ENCODE measurements at places on chromosomes 13 and 19.

GRCh38 chr19:45402298-45403061 lies 2.4 kb downstream of the PPP1R13L start:
- peak; percentile 52 for DNase-seq

DNA sequence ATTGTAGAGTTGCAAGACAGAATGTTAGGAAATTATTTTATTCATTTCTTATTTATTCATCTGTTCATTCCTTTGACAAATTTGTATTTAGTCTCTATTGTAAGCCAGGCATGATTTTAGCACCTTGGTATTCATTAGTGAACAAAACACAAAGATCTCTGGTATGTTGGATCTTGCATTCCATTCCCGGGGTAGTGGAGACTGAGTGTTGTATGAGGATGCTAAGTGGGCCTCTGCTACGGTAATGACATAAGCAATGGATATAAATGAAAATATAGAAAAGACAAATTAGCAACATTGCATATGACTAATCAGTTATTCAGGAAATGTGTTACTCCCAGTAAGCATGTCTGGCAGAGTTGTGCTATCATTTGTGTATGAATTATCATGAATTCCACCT lies 449.3 kb downstream of the PCDH17 start:
- DNase-seq: peak; percentile 5

- DNase-seq: no peak
Observed at GRCh38 chr13:110343241-110343865, 36.3 kb downstream of the COL4A2 start.

DNA sequence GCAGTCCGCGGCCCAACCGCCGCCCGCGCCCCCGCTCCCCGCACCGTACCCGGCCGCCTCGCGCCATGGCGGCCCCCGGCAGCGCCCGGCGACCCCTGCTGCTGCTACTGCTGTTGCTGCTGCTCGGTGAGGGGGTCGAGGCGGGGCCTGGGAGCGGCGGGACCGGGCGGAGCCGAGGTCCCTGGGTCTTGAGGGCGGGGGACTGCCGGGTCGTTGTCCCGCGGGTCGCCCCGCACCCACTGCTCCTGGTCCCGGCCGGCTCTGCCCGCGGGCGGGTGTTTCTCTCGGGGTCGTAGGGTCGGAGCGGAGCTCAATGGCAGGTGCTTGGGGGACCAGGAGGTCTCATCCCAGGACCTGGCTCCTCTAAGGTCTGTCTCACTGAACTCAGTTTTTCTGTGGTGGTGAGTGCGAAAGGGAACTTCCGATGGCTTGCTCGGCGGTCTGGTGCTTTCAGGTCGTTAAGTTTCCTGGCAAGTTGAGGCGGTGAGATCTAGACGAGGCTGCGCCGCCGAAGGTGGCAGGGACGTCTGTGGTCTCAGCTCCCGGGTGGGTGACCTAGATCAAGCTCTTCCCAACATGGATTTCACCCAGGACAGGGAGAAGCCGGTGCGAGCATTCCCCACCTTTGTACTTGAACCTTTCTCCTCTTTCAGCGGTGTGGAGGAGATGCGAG lies 467 bp downstream of the LAMP1 start:
- DNase-seq: no peak

GRCh38 chr13:44434766-44435141 lies 61.1 kb downstream of the SERP2 start:
- no peak for DNase-seq

- peak; percentile 8 for DNase-seq
Observed at GRCh38 chr13:104737713-104738112, 1671.5 kb upstream of the SLC10A2 start.

DNA sequence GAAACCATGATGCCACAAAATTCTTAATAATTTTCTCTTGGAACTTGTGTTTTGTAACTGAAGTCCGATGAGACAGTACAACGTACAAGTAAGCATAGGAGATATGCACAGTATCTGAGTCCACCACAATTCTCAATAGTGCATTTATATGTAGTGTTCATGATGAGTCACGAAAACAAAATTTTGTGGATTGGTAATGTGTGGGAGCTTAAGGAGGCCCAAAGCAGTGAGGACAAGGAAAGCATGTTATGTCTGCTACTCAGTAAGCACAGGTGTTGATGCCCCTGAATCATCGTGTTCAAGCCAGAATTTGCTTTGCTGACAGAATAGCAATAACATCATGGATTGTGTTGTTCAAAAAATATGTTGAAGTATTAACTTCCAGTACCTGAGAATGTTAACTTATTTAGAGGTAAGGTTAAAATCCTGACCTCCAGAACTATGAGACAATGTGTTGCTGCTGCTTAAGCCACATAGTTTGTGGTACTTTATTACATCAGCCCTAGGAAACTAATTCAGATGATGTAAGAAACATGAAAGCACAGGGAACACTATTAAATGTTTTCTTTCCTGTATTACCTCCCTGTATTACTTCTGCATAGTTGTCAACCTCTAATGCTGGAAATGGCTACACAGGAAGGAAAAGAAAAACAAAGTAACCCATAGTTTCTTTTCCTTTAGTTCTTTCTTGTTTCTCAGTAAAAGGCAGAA lies 201.3 kb downstream of the SLITRK6 start:
- DNase-seq: peak; percentile 83

- no peak for DNase-seq
Observed at GRCh38 chr19:14494411-14494810, 1.5 kb downstream of the GIPC1 start.

DNA sequence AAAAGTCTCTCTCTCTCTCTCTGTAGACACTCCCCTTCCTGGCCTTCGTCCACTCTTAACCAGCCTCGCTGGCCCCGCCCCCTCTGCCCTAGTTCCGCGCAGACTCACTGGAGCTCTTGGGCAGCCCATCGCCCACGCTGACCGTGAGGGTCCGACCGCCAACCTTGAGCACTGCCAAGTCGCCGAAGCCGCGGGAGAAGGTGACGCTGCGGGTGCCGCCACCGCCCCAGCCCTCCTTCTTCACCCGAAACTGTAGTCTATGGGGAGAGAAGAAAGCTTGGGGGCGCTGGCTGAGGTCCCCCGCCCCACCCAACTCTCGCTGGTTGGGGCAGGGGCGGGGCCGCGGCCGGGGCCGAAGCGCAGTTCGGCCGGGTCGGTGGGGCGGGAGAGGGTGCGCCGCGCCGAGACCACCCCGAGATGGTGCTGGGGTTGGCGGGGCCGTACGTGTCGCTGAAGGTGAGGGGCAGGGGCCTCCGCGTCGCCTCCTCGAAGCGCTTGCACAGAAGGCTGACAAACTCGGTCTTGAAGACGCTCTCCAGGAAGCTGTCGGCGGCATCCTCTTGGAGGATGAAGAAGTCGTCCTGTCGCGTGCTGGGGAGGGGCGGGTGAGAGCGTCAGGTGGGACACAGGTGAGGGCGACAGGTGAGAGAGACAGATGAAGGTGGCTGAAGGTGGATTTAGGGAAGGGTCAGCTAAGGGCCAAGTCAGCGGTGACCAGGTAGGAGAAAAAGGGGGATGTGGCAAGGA lies 12.6 kb upstream of the ZNF414 start:
- peak; percentile 92 for DNase-seq

DNA sequence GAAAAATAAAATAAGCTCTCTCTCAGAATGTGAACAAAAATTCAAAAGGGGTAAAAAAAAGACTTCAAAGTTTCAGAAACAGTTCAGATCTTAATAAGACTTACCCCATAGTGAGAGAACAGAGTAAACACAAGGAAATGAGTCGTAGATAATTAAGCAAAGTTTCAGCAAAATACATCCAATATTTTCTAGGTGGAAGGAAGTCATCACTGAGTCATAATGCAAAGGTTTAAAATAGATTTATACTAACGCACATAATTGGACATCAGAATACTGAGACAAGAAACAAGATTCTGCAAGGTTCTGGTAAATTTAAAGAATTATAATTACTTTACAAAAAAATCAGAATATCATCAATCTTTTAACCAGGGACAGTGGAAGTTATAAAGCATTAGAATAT lies 1370.7 kb upstream of the ATXN8OS start:
- peak; percentile 13 for DNase-seq

DNA sequence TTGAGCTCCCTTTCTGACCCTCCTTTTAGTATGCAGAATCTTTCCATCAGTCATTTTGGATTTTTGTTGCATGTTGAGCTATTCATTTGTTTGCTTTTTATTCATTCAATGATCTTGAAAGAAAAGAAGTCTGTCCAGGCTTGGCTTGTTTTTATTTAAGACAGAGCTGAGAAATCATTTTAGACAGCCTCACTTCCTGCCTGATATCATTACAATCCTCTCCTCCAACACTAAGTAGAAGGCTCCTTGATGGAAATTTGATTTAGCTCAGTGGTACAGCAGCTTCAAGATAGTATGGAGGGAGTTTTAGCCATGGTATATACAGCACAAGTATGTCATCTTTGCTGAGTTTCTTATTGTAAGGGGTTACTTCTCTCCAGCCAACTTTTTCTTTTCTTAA lies 28.4 kb downstream of the MBNL2 start:
- no peak for DNase-seq

GRCh38 chr13:94369972-94370436 lies 109.5 kb downstream of the DCT start:
- DNase-seq: no peak

- DNase-seq: no peak
Observed at GRCh38 chr13:40673414-40673813, 7.0 kb upstream of the FOXO1 start.

GRCh38 chr19:48152551-48152950 lies 17.6 kb downstream of the LIG1 start:
- peak; percentile 58 for DNase-seq

DNA sequence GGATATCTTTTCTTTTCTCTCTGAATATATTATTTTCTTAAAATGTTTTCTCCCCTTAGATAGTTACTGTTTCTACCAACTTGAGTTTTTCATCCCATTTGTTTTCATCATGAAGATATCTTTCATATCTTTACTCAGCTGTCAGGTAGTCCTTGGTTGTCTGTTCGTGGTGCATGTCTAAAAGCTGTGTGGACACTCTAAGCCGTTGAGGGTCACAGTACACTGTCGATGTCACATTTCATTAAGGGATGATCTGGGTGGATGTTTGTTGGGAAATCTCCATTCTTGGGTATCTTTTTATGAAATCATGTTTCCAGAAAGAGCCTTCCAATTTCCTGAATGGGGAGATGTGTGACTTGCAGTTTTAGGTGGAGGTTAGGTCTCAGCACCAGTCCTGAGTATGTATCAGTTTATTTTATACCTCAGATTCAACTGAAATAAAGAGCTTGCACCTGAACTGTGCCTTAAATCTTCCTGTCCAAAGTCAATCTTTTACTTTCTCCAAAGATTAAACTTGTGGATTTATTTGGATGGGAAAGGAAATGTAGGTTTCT lies 23.2 kb downstream of the ZMYM2 start:
- DNase-seq: peak; percentile 3

- DNase-seq: no peak
Observed at GRCh38 chr19:14563989-14564651, 7.7 kb downstream of the NDUFB7 start.

DNA sequence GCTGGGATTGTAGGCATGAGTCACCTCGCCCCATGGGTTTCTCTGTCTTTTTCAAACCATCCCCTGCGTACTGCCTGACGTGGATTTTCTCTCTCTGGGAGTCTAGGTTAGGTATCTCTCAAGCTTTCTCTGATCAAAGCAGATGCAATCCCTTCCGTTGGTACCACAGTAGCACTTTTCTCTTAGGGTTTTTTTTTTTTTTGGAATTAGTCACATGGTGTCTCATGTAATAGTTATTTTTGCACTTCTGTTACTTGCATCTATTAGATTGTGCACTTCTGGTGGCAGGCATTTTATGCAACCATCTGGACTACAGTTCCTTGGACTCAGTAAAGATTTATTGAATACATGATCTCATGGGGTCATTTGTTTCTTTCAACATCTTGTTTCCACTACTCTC lies 72.1 kb downstream of the GPC6 start:
- peak; percentile 75 for DNase-seq

- no peak for DNase-seq
Observed at GRCh38 chr13:22200440-22200839, 529.6 kb downstream of the FGF9 start.

- peak; percentile 29 for DNase-seq
Observed at GRCh38 chr13:21576426-21576825, 27.5 kb downstream of the MICU2 start.

- peak; percentile 83 for DNase-seq
Observed at GRCh38 chr13:30880856-30881155, 25.3 kb upstream of the MEDAG start.

GRCh38 chr19:9668544-9668943 lies 6.4 kb downstream of the ZNF562 start:
- DNase-seq: no peak

DNA sequence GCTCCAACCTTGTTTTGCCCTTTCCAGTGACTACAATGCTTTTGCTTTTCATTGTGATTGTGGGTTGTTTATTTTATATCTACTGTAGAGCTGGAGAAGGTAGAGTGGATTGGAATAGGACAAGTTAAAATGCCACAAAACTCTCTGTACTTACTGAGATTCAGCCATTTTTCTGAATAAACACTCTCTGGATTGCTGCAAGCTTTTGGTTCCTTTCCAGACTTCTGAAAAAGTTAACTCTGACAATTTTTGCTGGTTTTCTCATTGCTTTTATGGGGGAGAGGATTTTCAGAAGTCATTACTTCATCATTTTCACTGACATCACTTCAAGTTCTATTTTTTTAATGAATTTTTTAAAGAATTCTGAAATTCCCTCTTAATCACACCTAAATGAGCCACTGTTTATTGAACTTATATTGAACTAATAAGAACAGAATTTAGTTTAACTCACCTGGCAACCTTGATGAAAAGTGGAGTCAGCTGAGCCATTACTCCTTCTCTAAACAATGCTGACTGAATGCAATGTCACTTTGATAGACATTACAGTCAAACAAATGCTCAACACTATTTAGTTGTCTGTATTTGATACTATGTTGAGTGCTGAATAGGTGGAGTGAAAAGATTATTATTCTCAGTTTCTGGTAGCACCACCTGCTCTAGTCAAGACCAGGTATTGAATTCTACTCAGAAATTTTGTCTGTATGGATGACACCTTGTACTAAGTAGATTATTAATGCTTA lies 303.5 kb downstream of the DLEU7 start:
- DNase-seq: no peak

DNA sequence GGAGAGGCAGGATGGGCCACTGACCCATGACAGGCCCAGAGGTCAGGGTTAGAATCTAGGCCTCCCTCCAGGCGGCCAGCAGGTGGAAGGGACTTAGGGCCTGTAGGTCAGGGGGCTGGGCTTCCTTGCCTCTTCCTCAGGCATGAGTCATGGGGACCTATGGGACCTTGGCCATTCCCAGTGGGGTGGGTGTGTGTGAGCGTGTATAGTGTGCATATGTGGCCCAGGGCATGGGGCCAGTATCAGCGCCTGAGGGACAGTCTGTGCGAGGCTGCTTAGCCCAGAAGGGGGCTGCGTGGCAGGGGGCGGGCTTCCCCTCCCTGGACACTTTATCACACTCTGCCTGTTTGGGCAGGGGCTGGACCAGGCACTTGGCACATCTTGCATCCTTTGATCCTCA lies 13.3 kb downstream of the KCTD15 start:
- peak; percentile 21 for DNase-seq

Measured in fibroblast of upper back skin (primary cell).